Astrocyte (in vitro differentiated cells and primary cell): ENCODE measurements at places on chromosomes 13 and 19. TPM values are rescaled to one million over a fixed set of nuclear protein-coding genes. Genes with fewer than 3 reads are reported as not detected.

DNA sequence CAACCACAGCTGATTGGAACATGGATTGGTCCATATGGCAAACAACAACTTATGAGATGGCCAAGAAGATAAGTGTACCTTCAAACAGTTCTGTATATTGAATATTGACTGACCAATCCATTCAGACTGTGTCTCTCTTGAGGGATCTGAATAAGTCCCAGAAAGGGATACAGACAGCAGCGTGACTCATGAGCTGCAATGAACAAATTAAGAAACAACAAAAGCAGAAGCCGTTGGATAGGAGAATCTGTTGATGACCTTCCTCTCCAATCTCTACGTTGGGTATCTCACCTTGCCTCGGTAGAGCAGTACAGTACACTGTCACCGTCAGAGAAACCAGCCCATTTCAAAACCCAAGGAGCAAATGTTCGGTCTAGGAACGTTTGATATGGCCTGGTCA, 21.3 kb downstream of the MBD3L2B start:
- DNase-seq, result no peak

GRCh38 chr19:41694831-41695635, 7.0 kb upstream of the CEACAM7 start:
- no peak for DNase-seq

- no peak for DNase-seq
These were observed 597.7 kb downstream of the GPC6 start for GRCh38 chr13:93824286-93824685.

DNA sequence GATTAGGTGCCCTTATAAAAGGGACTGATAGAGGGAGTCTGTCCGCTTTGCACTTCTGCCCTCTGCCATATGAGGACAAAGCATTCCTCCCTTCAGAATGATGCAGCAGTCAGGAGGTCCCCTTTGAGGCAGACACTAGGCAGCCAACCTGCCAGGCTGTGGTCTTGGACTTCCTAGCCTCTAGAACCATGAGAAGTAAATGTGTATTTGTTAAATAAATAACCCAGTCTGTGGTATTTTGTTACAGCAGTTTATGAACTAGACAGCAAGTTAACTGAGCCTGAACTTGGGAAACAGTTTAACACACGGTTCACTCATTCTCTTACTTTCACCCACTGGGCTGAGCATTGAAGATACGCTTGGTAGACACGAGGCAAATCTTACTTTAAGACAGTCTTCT, 313.2 kb downstream of the UQCRFS1 start:
- DNase-seq, result no peak

DNA sequence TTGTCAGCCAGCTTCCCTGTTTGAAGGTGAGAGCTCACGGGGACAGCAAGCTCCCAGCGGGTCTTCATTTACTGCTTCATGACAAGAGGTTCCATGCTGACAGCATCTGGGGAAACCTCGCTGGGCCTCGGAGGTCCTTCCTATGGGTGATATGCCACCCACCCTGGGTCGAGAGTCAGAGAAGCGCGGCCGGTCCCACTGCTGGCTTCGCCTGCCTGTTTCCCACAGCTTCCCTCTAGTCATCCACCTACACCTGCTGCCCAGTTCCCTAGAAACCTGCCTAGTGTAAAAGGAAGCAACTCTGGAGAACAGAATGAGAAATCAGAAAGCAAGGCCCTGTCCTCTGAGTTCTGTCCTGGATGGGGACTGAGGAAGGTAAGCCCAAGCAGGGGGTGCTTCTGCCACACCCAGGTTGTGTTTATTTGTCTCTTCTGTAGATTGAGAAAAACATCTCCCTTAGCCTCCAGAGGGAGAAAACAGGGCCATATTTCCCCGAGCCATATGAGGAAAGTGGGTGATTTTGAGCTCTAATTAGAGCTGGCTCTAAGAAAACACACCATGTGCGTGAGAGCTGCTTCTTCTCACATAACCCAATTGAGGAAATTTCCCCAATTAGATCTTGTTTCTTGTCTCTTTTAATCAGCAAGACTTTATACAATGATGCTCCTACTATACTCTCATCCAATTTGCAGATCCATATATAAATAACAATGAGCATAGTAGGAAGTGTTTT, 504.3 kb downstream of the IRS2 start:
- DNase-seq, result no peak

Gene SIGLEC7
- not detected in 2 replicates for total RNA-seq
